Left hindlimb (tissue), 1 donor: ENCODE measurements at places on chromosomes 12 and 14.

GRCh38 chr14:96261053-96261452, 5.0 kb downstream of the BDKRB1 start:
- no peak for DNase-seq

DNA sequence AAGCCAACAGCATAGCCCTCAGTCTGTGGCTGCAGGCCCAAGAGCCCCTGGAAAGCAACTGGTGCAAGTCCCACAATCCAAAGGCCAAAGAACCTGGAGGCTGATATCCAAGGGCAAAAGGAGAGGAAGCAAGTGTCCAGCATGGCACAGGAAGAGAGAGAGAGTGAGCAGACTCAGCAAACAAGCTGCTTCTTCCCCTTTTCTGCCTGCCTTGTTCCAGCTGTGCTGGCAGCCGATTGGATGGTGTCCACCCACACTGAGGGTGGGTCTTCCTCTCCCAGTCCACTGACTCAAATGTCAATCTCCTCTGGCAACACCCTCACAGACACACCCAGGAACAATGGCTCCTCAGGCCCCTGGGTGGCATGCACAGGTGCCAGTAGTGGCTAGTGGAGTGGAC, 33.5 kb downstream of the SMCO2 start:
- DNase-seq = no peak

GRCh38 chr12:130948136-130948535, 5.6 kb upstream of the ADGRD1 start:
- DNase-seq = no peak

DNA sequence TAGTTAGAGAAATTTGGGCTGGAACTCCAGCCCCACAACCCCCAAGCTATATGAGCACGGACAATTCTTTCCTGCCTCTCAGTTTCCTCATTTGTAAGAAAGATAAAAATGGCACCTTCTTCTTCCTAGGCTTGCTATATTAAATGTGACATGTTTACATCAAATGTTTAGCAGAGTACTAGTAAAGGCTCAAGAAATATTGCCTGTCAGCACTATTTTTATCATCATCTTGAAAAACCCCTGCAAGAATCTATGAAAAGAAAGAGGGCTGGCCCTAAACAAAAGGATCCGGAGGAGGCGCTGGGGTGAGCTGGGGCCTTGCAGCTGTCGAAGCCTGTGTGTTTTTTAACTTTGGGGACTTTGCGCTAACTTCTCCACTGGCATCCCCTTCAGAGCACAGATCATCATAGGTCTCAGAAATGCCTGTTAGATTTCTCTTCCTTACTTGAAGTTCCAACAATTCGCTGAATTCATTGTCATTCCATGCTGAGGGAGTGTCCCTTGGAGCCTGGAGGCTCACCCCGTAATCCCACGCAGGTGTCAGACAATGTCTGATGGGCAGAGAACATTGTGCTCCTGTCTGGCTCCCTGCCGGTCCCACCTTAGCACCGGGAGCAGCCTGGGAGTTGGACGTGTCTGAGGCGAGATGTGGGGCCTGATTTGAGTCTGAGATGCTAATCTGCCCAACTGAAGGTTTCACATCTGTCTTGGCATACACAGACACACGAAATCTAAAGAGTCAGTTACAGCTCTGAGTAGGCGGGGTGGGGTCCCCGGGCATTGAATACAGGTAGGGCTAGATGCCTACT, 206.8 kb downstream of the NUAK1 start:
- DNase-seq = no peak

- DNase-seq = no peak
These were observed 1.1 kb downstream of the MLXIP start for GRCh38 chr12:122079532-122080081.

DNA sequence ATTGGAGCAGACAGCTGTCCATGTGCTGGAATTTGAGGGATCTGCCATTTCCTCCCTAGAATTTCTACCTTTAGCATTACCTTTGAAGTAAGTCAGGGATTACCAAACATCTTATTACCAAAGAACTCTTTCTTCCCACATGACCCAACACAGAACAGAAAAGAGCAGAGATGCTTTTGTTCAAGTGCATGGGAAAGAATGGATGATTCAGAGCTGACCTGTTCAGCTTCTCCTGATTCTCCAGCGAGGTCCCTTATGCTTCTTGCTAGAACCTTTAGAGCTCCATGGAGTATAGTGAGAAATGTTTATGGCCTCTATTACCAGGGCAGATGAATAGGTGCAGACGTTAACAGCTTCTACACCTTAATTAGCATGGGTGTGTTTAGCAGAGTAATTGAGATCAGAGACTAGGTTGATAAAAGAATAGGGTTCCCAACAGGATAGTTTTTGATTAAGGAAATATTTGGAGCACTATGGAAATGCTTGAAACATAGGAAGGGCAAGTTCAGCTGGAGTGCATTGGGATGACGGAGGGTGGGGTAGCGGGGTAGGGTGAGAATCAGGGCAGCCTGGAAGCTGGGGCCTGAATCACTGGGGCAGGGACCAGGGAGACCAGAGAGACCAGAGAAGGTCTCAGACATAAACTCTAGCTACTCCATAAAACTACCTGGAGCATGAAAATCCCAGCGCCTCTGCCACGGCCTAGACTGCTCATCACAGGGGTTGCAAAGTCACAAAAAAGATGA, 223.7 kb downstream of the CACNA1C start:
- no peak for DNase-seq

DNA sequence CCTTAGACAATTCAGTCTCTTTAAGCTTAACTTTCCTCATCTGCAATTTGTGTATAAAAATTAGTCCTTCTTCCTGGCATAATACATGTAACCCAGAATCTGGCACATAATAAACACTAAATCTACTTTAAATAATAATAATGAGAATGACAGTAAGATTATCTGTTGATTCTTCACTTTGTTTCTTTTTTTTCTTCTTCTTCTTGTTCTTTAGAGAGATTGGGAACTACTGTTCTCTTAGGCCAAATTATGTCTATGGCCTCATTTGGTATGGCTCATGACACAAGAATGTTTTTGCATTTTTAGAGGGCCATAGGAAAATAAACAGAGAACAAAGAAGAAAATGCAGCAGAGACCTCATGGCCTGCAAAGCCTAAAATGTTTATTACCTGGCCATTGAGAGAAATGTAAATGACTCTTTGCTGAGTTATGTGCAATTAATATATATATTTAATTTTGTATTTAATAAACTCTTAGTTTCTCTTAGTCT, 275.8 kb downstream of the SLC6A15 start:
- no peak for DNase-seq

DNA sequence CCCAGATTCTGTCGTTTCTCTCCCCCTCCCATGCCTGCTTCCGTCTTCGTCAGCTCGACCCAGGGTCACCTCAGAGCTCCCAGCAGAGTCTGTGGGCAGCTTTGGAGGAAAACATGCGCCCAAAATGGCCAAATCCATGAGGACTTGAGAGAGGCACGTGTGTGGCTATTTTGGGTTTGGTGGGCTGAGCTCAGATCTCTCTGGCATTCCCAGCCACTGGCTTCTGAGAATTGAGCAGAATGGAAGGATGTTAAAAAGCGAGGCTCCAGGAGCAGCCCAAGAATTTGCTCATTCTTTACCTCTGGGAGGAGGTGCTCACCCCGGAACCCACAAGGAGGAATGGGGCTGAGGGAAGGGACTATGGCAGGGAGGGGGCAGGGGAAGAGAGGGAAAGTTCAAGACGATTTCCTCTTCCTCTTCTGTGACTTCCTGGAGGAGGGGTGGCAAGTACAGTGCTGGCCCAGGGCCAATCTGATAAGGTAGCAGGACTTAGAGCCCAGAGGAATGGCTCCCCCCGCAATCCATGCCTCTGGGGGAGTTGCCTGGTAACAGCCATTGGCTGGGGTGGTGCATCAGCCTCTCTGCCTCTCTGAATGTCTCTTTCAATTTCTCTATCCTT, 20.1 kb downstream of the TSPAN9 start:
- DNase-seq = peak; percentile 42

- peak; percentile 50 for DNase-seq
These were observed 69.2 kb upstream of the ETV6 start for GRCh38 chr12:11580125-11580751.

DNA sequence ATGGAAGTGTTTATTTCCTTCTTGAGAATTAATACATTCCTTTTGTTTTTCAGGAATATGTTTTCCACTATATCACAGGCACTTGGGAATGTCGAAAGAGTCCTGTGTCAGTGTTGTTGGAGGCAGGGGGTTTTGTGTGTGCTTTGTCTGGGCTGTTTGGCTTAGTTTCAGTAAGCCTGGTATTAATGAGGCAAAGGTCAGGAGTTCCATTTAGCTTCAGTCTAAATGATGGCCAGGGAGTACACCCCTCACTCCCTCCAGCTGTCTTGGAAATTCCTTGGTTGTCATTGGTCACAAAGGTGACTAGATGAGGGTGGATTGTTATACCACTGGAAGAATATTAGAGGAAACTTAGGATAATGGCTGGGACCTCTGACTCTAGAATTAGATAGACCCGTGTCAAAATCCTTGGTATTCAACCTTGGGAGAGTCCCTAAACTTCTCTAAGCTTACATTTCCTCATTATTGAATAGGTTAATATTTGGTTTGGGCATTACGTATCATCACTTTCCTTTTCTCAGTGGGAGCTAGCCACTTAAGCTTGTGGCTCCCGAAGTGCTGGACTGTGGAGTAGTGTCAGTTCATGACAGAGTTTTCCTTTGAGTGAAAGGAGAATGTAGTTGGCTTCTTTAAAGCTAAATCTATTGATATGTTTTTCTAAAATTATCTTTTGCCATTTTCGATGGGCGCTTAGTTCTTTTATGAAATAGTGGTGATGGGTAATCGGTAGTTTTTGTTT, 5.2 kb downstream of the FRS2 start:
- DNase-seq = no peak

DNA sequence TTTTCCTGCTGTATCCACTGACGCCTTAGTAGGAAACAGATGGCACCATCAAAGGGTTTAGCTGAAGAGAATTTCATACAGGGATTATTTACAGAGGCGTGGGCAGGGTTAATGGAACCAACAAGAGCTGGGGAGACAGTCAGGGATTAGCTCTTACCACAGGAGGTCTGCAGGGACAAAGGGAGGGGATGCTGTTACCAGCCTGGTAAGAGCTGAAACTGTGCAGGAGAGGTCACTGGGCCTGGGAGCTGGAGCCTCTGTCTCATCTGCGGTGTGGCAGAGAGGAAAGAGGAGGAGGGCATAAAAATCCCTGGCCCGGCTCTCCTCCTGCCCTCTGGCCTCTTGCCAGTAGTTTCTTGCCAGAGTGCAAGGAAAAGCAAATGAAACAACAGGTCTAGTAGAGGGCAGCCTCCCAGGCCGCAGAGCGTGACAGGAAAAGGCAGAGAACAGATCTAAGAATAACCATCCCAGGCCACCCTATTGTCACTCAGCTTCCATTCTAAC, 18.9 kb upstream of the POC1B start:
- DNase-seq = peak; percentile 63
